ENCODE measurements at places on chromosomes 1 and 21.

DNA sequence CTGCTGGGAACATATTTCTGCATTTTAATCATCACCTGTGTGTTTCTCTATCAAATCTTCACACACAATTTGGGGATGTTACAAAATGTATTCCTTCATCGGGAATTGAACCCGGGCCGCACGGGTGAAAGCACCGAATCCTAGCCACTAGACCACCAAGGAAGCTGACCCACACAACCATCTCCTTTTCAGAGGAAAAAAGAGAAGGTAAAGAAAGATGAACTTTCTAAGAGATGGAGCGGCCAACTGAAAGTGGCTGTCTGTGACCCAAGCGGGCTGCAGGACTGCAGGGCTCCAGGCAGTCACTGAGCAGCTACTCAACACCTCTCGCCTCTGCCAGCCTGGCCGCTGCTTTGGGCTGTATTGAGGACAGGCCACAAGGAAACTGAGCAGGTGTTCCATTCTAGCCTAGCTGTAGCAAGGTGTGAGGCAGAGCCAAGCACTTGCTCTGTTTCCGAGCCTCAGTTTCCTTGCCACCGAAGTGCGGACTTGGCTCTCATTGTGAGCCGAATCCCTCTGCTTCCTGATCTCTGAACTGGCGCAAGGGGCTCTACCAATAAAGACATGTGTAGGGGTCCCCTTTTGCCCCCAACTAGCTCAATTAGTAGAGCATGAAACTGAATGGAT, 156.9 kb upstream of the NBPF11 start:
- DNase-seq = no peak

GRCh38 chr1:178692564-178693327, 32.3 kb upstream of the RALGPS2 start:
- DNase-seq = no peak

DNA sequence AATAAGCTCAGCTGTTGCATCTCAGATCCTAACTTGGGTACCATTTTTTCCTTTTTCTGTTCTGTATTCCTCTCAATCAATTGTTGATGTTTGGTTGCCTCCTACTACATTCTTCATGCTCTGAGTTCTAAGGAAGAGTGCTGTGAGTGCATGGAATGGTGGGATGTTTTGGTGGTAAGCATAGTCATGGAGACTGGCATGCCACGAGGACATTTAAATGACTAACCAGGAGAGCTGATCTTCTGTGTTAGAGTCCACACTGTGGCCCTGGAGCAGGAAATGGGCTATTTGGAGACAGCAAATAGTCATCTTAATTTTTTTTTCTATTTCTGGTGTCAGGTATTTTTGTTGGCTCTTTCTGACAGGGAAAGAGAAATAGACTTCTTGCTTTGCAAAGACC, 69.5 kb upstream of the HSD17B7 start:
- DNase-seq = no peak

DNA sequence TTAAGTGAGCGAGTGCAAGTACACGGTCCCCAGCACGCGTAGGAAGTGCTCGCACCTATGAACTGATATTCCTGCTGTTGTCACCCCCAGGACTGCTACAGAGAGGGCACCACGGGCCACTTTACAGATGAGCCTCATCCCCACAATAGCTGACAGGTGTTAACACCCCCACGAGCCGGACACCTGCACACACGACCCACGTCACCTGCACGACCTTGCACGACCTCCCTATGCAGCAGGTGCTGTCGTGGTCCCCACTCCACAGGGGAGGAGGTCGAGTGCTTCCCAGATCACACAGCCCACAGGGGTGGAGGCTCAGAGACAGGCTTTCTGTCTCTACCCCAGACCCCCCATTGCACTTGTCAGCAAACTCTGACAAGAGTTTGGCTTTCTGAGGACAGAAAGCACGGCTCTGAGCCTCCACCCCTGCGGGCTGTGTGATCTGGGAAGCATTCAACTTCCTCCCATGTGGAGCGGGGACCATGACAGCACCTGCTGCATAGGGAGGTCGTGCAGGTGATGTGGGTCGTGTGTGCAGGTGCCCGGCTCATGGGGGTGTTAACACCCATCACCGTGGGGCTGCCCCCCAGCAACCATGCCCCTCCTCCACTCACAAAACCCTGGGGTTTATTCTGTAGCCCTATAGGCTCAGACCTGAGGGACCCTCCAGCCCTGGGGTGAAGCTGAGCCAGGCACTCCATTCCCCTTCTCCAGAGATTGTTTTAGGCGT, 80.8 kb downstream of the MATN1 start:
- no peak for DNase-seq

DNA sequence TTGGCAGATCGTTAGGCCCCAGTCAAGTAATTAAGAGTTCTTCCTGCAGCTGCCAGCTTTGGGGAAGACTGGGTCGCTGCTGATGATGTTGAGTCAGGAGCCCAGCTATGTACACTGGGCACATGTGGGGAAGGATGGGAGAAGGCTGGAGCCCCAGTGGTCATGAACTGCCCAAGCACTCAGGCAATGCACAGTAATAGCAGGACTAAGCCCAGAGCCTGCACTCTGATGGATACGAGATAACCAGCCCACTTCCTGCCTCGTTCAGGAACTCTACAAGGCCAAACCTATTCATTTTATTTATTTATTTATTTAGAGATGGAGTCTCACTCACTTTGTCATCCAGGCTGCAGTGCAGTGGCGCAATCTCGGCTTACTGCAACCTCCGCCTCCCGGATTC, 81.1 kb upstream of the BTG3 start:
- DNase-seq = no peak

DNA sequence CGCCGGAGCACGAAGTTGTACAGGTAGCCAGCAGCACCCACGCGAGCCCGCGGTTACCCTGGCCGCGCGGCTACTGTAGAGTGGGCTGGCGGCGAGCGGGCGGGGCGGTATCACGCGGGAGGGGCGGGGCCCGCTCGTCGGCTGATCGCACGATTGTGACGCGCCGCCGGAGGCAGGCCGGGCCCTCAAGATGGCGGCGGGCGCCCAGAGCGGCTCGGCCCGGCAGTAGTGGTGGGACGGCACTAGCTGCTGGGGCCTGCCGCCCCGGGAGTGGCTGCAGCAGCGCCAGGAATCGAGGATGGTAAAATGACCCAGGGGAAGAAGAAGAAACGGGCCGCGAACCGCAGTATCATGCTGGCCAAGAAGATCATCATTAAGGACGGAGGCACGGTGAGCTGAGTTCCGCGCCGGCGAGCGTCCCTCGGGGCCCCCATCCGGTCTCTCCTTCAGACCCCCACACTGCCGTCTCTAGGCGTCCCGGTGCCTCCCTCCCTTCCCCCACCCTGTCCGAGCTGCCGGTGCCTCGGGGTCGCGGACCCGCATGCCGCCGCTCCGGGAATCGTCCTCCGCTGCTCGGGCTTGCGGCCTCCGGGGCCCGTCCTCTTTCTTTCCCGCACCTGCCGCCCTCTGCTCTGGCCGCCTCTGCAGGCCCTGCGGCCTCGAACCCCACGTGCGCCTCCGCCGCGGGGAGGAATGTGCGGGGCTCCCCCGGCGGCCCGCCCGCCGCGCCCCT, 68.3 kb downstream of the SLC35A3 start:
- peak; percentile 86 for DNase-seq

DNA sequence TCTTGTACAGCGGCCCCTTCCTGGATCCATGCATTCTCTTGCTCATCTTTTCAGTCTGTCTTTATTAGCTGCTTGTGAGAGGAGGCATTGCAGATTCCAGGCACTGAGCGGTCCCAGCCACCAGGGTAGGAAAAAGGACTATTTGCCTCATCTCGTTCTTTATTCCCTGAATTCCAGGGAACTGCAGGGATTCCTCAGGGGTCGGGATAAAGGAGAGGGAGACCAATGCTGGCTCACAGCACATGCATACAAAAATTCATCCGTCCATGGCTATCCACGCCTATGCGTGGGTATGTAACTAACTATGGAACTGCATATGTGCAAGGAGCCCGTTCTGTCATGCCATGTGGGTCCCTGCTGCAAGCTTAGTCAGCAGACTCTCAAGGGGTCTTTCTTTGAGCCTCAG, 879 bp upstream of the PLPPR5 start:
- DNase-seq = no peak

GRCh38 chr1:11507309-11507708, 28.4 kb downstream of the DISP3 start:
- no peak for DNase-seq

DNA sequence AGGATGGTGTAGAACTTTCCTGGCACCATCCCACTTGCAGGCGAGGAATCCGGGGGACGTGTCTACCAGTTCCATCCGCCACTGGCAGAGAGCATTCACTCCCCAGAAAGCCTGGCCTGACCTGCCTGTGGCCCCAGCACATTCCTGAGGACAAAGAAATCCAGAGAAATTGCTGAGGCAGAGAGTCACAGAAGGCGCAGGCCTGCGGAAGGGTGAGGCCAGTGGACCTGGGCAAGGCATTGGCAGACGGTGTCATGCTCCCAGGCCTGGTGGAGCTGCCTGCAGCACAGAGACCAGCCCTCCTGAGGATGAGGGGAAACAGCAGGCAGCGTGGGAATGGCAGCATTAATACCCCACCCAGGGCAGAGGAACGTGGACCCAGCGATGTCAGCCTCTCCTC, 81.2 kb upstream of the F3 start:
- no peak for DNase-seq

- DNase-seq = no peak
These were observed 31.4 kb downstream of the SSBP3 start for GRCh38 chr1:54374766-54375165.

DNA sequence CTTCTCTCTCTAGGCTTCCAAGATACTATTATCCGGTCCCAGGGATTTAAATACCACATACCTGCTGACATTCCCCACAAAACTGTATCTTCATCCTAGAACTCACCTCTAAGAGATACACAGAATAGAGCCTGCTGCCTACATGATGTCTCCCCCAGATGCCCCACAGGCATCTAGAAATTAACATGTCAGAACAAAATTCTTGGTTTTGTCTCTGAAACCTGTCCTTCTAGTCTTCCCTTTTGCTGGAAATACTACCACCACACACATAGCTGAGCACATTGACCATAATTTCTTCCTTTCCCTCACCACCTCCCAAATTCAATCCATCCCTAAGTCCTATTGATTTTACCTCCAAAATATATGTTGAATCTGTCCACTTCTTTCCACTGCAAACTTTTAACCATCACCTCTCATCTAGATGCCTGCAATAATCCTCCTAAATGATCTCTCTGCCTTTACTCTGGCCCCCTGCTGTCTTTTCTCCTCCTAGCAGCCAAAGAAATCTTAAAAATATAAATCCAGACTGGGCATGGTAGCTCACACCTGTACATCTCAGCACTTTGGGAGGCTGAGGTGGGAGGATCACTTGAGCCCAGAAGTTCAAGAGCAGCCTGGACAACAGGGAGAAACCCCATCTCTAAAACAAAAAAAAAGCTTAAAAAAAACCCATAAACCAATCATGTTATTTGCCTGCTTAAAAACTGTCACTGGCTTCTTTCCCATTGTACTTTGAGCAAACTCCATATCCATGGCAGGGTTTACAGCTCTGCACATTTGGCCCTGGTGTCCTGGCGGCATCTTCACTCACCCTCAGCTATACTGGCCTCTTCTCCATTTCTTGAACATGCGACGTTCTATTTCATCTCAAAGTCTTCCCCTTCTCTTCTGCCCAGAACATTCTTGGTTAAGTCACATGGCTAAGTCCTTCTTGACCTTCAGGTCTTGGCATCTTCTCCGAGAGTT, 6.2 kb upstream of the FAM76A start:
- DNase-seq = no peak

GRCh38 chr1:60394436-60394835, 320.9 kb upstream of the C1orf87 start:
- no peak for DNase-seq

GRCh38 chr1:2050793-2051682, 827 bp downstream of the PRKCZ start:
- no peak for DNase-seq

- DNase-seq = peak; percentile 61
These were observed at the start of gene TRNP1 for GRCh38 chr1:26993237-26994019. TSS of gene TRNP1 (plus strand) at chr1:26993692. CDS start at chr1:26993787, 95 bp downstream.

- no peak for DNase-seq
These were observed 45.1 kb downstream of the BTBD8 start for GRCh38 chr1:92125204-92125603.

- no peak for DNase-seq
These were observed 183.7 kb upstream of the ZC3H12A start for GRCh38 chr1:37290718-37291117.

DNA sequence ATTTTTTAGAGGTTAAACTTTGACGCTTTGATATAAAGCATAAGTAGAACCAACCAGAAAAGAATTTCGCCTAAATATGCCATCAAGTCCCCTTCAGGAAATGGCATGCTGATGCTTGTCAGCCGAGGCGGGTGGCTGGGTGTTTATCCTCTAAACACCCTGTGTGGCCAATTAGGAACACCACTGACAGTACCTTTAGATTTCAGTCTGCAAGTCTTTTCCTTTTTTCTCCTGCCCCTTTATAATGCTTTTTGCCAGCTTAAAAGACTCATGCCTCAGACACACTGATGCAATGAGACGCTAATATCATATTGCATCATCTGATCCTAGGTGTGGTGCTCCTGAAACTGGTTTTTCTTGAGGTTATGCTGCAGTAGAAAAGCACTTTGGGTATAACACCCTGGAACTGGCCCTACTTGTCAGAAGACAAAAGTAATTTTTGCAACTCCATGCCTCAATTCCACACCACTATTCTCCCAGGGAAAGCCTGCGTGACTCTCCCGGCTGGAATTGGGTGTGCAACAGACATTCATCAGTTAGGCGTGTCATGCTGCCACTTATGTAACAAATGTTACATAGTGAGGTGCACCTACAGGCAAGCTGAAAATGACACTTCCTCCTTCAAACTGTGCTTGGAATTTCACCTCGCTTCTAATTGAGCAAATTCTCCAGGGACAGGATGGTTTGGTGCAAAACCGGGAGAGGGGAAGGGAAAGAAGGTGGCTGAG, 2.0 kb upstream of the RCC2 start:
- no peak for DNase-seq

DNA sequence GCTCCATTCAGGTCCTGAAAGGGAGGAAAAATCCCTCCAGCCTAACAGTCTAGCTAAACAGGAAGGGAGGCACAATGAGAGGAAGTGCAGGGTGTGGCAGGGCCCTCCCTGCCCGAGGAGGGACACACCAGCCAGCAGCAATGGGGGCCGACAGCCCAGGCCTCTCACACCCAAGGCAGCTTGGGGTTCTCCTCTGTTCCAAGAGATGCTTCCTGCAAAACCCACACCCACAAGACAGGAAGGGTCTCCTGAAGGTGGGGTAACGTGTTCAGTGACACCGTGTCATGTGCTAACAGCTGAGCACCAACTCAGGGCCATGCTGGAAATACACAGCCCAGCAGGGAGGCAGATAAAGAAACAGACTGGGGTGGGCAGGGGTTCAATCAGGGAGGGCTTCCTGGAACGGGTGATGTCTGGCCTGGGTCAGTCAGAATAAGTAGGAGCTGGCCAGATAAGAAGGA, 10.2 kb downstream of the ECE1 start:
- no peak for DNase-seq

DNA sequence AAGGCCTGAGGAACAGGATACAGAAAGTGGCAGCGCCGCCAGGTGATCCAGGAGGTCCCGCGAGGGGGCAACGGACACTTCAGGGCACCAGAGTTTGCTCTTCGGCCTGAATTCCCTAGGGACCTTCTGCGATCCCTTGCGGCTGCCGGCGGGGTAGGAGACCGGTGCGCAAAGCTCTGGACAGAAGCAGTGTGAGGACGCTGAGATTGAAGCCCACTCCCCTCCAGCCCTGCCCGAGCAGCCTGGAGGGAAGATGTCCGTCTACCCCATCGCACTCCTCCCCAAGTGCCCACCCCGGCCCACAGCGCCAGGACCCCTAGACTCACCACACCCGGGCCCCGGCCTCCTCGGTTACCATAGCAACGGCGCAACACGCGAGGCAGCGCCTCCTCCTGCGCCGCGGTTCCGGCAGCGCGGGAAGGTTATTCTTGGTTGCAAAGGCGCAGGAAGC, at the start of gene ANKRD45:
TSS of gene ANKRD45 (minus strand) at position 361 of the 451 bp plus-strand sequence. CDS start 10,433 bp downstream, outside the sequence.
- no peak for DNase-seq

Data from activated T-cell treated with anti-CD3 and anti-CD28 coated beads, Interleukin-2, amount 50 U/mL, for 4 hours (primary cell).